Cerebellum (tissue), 4 donors: ENCODE measurements at places on chromosomes 16 and 17.
A peak's percentile ranks its signal among the peaks of the same experiment; 100 is the strongest.

DNA sequence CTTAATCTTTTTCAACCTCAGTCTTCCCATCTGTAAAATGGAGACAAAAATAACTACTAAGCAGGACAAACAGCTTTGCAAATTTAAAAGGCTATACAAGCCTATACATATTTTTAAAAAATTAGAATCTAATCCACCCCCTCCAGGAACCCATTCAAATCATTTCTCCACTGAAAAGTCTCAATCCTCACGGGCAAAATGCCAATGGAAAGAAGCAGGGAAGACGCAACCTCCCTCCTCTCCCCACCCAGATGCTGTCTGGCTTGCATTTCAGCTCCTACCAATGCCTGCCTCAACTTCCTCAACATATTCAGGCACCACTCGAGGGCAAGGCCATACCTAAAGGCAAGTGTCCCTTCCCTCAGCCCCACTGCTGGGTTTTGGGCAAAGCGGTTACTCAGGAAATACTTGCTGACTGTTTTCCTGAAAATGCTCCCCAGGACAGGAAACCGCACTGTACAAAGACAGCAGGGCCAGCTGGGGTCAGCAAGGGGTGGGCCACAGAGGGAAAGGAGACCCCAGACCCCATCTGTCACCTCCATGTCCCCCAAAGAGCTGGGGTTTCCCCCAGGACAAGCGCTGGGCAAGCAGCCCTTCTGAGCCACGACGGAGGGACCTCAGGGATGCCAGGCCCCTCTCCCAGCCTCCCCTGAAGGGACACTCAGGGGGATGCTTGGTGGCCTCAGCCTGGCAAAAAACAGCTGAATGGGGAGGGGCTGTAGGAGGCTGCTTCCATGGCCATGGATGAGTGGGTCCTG lies 47.7 kb upstream of the DOC2B start:
- DNase-seq, result no peak

GRCh38 chr17:58120195-58120822 lies 27.9 kb upstream of the OR4D1 start:
- DNase-seq, result no peak

DNA sequence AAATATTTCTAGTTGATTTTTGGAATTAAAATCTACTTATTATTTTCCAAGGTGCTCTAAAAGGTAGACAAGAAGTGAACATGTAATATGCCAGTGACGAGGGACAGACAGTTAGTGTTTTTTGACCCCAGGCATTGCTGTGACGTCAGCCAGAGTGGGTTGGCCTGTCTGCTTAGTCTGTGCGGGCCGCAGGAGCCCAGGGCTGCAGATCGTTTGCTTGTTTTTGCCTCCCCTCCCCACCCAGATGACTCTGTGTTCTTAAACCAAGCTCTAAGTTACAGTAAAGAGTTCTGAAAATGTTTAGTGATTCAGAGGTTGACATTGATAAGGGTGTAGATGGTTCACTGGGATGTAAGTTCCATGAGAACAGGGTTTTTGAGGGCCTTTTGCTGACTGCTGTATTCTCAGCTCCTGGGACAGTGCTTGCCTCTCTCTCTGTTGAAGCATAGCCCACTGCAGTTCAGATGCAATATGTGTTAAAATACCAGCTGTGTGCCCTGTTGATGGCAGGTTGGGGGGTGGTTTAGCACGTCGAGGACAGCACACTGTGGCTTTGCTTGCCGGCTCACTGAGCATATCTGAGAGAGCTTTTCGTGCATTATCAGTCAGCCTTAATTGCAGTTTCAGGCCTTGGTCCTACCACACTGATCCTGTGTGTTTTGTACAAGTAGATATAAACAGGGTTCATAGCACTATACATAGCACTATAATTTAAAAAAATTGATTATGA lies 64.8 kb downstream of the SEC14L1 start:
- DNase-seq, result no peak

- no peak for DNase-seq
Measured at GRCh38 chr16:79605999-79606398, 5.5 kb upstream of the MAF start.

- no peak for DNase-seq
Measured at GRCh38 chr17:58525239-58525638, 10.8 kb upstream of the MTMR4 start.

- DNase-seq, result no peak
Measured at GRCh38 chr17:57637666-57638010, 107.5 kb downstream of the CCDC182 start.

DNA sequence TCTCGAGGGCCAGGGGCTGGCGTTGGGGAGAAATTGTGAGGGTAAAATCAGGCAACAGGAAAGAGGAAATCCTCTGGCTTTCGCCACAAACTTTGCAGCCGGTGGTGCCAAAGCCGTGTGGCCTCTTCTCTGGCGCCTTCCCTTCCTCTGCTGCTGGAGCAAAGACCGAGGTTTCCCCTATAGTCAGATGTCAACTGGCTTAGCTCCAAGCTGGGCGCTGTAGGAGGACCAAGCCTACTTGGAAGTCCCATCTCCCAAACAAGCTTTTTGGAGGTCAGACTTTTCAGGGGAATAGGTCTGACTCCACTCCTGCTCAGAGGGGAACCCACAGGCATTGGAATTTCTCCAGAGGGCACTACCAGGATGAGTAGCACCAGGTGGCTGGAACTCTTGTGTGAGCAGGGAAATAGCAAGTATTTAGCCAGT lies 5.0 kb downstream of the IGFBP4 start:
- no peak for DNase-seq

DNA sequence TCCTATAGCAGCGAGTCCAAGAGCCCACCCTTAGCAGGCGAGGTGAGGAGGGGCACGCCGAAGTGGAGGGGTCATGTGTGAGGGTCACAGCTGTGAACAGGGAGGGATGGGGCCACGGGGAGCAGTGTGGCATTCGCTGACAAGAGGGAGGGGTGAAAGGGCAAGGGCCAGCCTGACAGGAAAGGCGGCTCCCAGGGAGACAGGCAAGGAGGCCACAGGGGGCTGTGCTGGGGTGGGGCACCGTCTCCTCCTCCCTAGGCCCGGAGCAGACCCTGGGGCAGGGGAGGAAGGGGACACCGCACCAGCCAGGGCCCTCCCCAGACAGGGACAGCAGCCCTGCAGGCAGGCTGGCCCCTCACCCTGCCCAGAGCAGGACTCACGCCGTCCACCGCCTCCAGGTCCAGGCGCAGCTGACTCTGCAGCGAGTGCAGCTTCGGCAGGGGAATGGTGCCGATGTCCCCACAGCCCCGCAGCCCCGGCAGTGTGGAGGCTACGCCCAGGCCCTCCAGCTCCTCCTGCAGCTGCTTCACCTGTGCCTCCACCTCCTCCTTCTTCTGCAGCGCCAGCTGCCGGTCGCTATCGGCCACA lies 15.1 kb downstream of the GNPTG start:
- DNase-seq, result no peak

- no peak for DNase-seq
Measured at GRCh38 chr16:55948230-55948629, 73.1 kb upstream of the CES5A start.

GRCh38 chr16:58475091-58475619 lies 24.8 kb upstream of the NDRG4 start:
- DNase-seq, result no peak

- no peak for DNase-seq
Measured at GRCh38 chr17:17757956-17758845, 76.9 kb downstream of the RAI1 start.

- DNase-seq, result no peak
Measured at GRCh38 chr17:75737133-75737962, 16.1 kb downstream of the ITGB4 start.

DNA sequence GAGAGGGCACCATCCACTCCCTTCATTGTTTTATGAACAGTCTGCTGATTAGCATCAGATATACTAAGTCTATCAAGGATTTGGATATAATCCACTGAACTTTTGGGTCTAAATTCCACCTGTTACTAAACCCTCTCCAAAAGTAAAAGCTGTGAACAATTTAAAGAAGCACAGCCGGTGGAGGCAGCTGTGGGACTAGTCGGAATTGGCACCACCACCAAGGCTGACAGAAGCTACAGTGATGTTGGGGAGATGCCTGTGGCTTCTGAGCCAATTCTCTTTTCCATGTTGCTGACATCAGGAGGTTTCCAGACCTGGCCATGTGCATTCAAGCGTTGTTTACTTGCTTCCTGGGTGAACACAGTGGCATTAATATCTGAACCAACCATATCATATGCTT lies 679.0 kb upstream of the CA10 start:
- no peak for DNase-seq

DNA sequence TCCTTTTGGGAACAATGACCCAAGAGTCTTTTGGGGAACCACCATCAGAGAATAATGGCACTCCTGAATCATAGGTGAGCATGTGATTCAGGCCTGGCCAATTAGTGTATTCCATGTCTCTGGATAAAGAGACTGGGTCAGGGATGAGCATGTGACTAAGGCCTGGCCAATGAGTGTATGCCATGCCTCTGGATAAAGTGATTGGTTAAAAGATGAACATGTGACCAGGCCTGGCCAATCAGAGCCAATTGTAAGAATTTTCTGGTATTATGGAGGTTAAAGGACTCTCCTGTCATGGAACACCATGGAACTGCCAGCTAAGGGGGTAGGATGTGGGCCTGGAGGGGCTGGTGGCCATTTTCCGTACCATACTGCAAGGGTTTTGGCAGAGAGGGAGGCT lies 194.3 kb downstream of the C16orf78 start:
- no peak for DNase-seq

- no peak for DNase-seq
Measured at GRCh38 chr16:83137326-83137781, 510.6 kb downstream of the CDH13 start.

DNA sequence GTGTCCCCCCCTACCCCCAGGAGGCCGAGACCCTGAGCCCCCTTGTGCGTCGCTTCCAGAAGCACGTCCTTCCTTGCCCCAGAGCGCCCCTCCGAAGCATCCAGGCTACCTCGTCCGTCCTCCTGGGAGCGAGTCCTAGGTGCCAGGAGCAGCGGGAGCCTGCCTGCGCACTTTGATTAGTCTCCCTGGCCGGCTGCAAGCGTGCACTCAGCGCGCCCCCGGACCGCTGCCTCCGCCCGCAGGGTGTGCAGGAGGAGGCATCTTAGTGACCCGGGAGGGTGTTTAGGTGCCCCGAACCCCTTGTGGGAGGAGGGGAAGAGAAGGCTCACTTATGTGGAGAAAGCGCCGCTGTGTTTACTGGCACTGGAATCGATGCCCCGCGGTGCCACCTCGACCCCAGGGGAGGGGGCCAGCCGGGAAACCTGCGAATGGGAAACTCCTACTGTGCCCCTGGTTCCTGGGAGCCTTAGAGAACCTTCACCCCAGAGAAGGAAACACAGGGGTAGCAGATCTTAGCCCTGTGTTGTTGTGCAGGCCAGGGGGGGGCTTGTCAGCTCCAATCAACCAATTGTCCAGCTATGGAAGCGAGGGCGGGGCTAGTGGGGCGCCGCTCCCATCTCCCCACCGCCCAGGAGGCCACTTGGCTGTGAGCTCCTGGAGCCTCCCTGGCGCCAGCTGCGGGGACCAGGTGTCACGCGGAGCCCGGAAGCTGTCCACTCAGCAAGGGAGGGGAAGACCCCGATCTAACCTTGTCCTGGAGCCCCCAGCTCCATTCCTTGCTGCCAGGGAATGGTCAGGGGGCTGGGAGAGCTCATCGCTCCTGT lies 922.8 kb upstream of the EEF2KMT start:
- DNase-seq, result peak; percentile 64

DNA sequence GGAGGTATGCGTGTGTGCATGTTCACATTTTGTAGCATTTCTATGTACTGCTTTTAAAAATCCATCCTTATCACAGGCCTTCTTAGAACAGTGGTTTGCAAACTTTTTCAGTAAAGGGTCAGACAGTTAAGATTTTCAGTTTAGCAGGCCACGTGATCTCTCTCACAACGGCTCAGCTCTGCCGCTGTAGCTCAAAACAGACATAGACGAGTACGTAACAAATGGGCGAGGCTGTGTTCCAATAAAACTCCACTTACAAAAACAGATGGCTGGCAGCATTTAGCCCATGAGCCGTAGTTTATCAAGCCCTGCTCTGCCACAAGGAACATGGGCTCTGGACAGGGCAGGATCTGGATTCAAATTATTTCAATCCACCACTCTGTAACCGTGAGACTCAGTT lies 141.8 kb downstream of the XYLT1 start:
- no peak for DNase-seq

DNA sequence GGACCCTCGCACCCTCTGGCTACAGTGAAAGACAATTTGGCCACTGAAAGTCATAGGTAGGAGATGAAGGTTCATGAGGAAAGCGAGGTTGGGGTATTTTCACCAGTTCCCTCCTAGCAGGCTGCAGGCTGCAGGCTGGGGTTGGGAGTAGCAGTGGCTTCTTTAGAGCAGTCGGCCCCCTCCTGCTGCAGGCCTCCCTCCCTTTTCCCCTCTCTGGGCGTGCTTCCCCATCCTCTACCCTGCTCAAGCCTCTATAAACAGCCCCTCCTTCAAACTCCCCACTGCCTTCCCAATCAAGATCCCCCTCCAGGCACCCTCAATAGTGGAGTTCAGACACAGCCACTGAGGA lies 41.8 kb downstream of the GAS7 start:
- no peak for DNase-seq

GRCh38 chr17:2547176-2547575 lies 35.5 kb upstream of the METTL16 start:
- DNase-seq, result no peak

GRCh38 chr17:57326764-57327163 lies 70.4 kb downstream of the MSI2 start:
- DNase-seq, result no peak

DNA sequence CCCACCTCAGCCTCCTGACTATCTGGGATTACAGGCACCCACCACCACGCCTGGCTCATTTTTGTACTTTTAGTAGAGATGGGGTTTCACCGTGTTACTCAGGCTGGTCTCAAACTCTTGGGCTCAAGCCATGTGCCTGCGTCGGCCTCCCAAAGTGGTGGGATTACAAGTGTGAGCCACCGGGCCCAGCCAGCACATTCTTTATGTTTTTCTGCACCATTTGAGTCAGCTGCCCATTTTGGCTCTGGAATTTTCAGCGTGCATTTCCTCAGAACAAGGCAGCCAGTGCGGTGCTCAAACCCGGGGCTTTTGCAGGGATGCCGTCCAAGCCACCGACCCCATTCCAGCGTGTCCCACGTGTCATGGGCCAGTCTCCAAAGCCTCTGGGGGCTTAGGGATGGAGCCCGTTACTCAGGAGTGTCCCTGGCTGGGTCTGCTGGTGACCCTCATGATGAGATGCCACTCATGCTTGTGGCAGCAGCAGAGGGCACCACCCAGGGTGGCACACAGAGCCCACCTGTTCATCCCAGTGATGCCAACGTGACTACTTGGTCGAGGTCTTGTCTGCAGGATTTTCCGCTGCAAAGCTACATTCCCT lies 3.7 kb upstream of the RAB40C start:
- DNase-seq, result no peak

DNA sequence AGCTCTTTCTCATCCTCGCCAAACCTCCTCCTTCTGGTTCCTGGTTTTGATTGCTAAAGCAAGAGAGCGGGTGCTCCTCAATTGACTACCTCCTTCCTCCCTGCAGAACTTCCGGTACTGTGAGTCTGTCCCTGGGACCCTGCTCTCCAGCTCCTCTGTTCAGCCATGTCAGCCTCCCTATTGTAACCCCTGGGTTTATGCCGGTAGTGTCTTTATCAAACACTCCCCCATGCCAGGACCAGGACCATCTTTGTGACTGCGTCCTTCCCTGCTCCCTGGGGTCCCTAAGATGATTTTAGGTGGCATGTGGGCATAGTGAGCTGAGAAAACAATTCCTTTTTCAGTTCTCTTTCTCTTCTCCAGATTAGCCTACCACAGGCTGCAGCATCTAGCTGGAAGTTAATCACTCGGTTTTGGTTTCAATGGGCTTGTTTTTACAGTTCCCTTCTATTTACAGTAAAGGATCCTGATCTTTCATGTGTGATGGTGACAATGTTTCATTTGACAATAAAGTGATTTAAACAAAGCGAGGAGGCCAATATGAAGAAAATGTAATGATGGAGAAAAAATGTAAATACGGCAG lies 27.7 kb upstream of the IL21R start:
- DNase-seq, result no peak
